ENCODE measurements at places on chromosomes 1 and 21. TPM values are rescaled to one million over a fixed set of nuclear protein-coding genes. Genes with fewer than 3 reads are reported as not detected.

USH2A gene
- total RNA-seq, result not detected

LHX4 gene
- not detected for total RNA-seq

CHIT1 gene
- total RNA-seq, result not detected

SLC16A4 gene
- total RNA-seq, result 5.5 TPM

AJAP1 gene
- 2.7 TPM for total RNA-seq

RYR2 gene
- 0.88 TPM for total RNA-seq

NPR1 gene
- 42.6 TPM for total RNA-seq

NUDT4B gene
- not detected for total RNA-seq

PPFIA4 gene
- total RNA-seq, result 0.26 TPM

CLEC20A gene
- total RNA-seq, result not detected

IL19 gene
- not detected for total RNA-seq

PTGFRN gene
- 134 TPM for total RNA-seq

CHI3L2 gene
- total RNA-seq, result not detected

- no peaks in the 10 kb centered on the region for H3K27me3 ChIP-seq
- no peak for DNase-seq
Observed at GRCh38 chr1:220767312-220768125, 19.2 kb upstream of the MTARC1 start.

DNA sequence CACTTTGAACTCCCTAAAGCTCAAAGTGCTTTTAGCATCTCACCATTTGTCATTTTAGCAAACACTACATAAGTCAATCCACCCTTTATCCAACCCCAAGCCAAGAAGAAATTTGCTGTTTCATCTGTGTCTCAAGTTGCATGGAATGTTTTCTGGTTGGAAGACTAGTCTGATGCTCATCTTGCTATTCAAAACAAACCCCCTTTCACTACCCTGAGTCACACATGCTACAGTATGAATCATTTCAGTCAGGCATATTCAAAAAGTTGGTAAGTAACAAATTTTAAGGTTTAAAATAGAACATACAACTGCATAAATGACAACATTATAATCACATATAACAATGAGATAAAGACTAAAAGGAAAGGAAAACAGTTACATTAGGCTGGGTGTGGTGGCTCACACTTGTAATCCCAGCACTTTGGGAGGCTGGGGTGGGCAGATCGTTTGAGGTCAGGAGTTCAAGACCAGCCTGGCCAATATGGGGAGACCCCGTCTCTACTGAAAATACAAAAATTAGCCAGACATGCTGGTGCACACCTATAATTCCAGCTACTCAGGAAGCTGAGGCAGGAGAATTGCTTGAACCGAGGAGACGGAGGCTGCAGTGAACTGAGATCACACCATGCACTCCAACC, 38.7 kb downstream of the DSTYK start:
- no peaks in the 10 kb centered on the region for H3K27me3 ChIP-seq
- H3K4me3 ChIP-seq, result no peak overlapping the region
- DNase-seq, result no peak
- H3K36me3 ChIP-seq, result no peaks in the 10 kb centered on the region
- H3K4me1 ChIP-seq, result no peaks in the 10 kb centered on the region

- no peaks in the 10 kb centered on the region for H3K27me3 ChIP-seq
- no peak overlapping the region for H3K4me3 ChIP-seq
- no peaks in the 10 kb centered on the region for H3K4me1 ChIP-seq
- H3K36me3 ChIP-seq, result no peaks in the 10 kb centered on the region
- DNase-seq, result no peak
Observed at GRCh38 chr1:80155371-80155770, 1148.8 kb upstream of the ADGRL4 start.

DNA sequence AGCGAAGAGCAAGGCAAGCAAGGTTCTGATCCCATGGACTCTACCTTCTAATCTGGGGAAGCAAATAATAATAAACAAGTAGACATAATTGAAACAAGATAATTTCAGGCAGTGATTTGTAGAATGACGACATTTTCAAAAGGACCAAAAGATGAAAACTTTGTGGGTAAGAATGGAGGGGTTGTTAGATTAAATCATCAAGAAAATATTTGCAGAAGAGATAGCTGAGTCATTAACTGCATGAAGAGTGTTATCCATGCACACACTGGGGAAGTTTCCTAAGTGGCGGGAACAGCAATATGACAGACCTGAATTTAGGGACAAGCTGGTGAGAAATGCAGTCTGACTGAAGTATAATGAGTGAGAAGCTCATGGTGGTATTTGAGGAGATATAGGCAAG, 583.1 kb upstream of the RGS18 start:
- no peaks in the 10 kb centered on the region for H3K36me3 ChIP-seq
- H3K4me1 ChIP-seq, result no peaks in the 10 kb centered on the region

- H3K4me3 ChIP-seq, result peak overlapping the region; percentile 50
- H3K36me3 ChIP-seq, result no peaks in the 10 kb centered on the region
- no peaks in the 10 kb centered on the region for H3K27me3 ChIP-seq
- peaks cover 5% of the 10 kb centered on the region for H3K4me1 ChIP-seq
- H3K27ac ChIP-seq, result peak overlapping the region; percentile 90
Observed at GRCh38 chr1:16235944-16236510, 956 bp downstream of the CPLANE2 start.

DNA sequence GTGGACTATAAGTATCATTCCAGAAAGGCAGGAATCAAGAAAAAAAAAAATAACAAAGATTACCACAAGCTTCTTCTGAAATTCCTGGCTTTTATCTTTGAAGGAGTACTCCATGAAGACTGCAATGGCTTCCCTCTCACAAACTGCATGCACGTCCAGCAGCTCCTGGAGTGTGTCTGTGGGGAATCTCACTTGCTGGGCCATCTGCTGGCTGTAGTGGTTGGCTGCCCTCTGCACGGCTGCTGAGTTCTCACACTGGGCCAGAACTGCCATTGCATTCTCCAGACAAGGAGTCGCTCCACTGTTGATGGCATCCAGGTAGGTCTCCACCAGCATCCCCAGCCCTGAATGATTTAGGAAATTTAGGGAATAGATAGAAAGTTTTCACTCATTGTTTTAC, 23.3 kb upstream of the GBP2 start:
- H3K4me3 ChIP-seq, result no peak overlapping the region
- H3K4me1 ChIP-seq, result no peaks in the 10 kb centered on the region
- no peaks in the 10 kb centered on the region for H3K36me3 ChIP-seq
- H3K27me3 ChIP-seq, result no peaks in the 10 kb centered on the region
- no peak overlapping the region for H3K27ac ChIP-seq

DNA sequence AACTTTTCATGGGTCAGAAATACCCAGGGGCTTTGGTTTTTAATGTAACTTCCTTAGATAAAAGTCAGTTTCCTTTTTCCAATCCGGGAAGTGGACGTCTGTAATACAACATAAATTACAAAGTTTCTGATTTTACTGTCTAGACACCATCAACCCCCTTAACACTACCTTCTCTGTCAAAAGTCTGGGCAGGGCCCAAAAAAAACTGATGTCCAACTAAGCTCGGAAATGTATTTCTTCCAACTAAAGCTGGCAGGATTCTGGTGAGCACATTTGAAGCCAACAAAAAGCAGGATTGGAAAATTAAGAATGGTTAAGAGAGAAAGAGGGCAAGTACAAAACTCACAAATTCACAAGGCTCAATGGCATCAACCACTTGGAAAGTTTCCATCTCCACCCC, 24.3 kb downstream of the DDAH1 start:
- DNase-seq, result no peak
- H3K36me3 ChIP-seq, result no peaks in the 10 kb centered on the region
- no peaks in the 10 kb centered on the region for H3K4me1 ChIP-seq

GRCh38 chr1:230575886-230576500, 66.3 kb upstream of the COG2 start:
- no peak overlapping the region for H3K4me3 ChIP-seq
- H3K4me1 ChIP-seq, result no peaks in the 10 kb centered on the region
- no peak for DNase-seq
- H3K36me3 ChIP-seq, result no peaks in the 10 kb centered on the region
- H3K27ac ChIP-seq, result no peak overlapping the region

- no peak overlapping the region for H3K4me3 ChIP-seq
- H3K36me3 ChIP-seq, result no peaks in the 10 kb centered on the region
- H3K27ac ChIP-seq, result peak overlapping the region; percentile 59
- peak; percentile 53 for DNase-seq
- H3K4me1 ChIP-seq, result peaks cover 3% of the 10 kb centered on the region
Observed at GRCh38 chr1:229114315-229114714, 156.6 kb upstream of the RAB4A start.

- no peaks in the 10 kb centered on the region for H3K4me1 ChIP-seq
- H3K36me3 ChIP-seq, result no peaks in the 10 kb centered on the region
- no peaks in the 10 kb centered on the region for H3K27me3 ChIP-seq
- H3K4me3 ChIP-seq, result no peak overlapping the region
- no peak overlapping the region for H3K27ac ChIP-seq
Observed at GRCh38 chr1:200153277-200154055, 126.0 kb downstream of the NR5A2 start.

DNA sequence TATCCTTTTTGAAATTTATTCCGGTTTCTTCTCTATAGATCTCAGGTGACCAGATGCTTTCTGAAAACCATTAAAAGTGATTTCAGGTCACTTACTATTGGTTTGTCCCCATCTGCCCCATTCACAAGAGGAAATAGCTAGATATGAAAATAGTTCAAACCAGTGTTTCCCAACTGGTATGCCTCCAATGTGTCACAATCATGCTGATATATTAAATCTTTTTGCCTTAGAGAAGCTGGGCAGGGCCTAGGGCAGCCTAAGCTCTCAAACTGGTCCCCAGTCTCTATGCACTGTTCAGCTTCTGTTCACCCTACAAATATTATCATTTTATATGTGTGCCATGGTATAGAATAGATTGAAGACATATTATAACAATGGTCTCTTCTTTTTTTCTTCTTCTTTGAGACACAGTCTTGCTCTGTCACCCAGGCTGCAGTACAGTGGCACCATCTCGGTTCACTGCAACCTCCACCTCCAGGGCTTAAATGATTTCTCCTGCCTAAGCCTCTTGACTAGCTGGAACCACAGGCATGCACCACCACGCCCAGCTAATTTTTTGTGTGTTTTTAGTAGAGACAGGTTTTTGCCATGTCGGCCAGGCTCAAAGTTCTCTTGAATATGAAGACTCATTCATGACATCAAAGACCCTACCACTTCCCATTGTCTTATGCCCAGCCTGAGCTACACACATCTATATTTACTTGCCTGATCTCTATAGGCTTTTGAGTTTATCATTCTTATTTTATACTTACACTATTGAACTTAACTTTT, 15.7 kb downstream of the PTPN22 start:
- no peaks in the 10 kb centered on the region for H3K27me3 ChIP-seq
- no peak overlapping the region for H3K4me3 ChIP-seq

DNA sequence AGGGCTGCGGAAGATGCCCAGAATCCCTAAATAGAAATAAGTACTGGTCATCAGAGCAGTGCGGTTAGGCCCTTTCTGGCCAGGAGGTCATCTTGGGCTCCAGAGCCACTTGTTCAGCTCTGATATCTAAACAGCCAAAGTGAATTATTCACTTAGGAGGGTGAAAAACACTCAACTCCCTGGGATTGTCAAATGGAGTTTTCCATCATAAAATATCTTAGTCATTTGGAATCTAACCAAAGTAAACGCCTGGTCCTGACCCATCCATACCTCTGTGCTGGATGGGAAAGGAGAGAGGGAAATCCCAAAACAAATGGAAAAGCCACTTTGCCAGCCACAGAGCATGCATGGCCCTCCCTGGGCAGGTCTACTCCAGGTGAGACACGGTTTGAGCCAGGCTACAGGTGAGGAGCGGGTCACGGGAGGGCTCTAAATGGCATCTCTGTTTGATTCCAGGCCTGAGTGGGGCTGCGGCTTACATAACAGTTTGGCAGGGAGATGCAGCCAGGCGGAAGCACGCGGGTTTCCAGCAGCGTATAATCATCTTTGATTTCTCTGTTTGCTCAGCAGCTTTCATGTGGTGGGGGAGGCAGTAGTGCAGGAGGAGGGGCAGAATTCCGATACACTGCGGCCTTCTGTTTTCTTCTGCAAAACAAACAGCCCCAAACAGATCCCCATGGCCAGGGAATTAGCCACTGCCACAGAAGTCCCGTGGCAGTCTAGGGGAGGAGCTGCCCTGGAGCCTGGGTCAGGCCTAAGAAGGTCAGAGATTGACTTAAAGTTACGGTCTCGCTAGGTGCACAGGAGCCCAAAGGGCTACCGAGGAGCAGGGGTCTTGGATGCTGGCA, 59.1 kb upstream of the ZNF648 start:
- H3K4me1 ChIP-seq, result no peaks in the 10 kb centered on the region
- H3K4me3 ChIP-seq, result no peak overlapping the region
- no peaks in the 10 kb centered on the region for H3K36me3 ChIP-seq
- H3K27me3 ChIP-seq, result no peaks in the 10 kb centered on the region

- H3K36me3 ChIP-seq, result no peaks in the 10 kb centered on the region
- H3K4me3 ChIP-seq, result no peak overlapping the region
- no peaks in the 10 kb centered on the region for H3K4me1 ChIP-seq
- H3K27ac ChIP-seq, result no peak overlapping the region
- H3K27me3 ChIP-seq, result no peaks in the 10 kb centered on the region
Observed at GRCh38 chr21:38851101-38851500, 45.4 kb downstream of the ETS2 start.

GRCh38 chr1:10161541-10162290, 48.7 kb upstream of the KIF1B start:
- peak; percentile 27 for DNase-seq
- H3K27me3 ChIP-seq, result no peaks in the 10 kb centered on the region
- no peaks in the 10 kb centered on the region for H3K36me3 ChIP-seq
- H3K4me1 ChIP-seq, result peaks cover 4% of the 10 kb centered on the region
- H3K4me3 ChIP-seq, result no peak overlapping the region

- no peak overlapping the region for H3K4me3 ChIP-seq
- H3K4me1 ChIP-seq, result no peaks in the 10 kb centered on the region
- H3K27ac ChIP-seq, result no peak overlapping the region
- no peak for DNase-seq
Observed at GRCh38 chr1:177620636-177621190, 349.1 kb downstream of the SEC16B start.

DNA sequence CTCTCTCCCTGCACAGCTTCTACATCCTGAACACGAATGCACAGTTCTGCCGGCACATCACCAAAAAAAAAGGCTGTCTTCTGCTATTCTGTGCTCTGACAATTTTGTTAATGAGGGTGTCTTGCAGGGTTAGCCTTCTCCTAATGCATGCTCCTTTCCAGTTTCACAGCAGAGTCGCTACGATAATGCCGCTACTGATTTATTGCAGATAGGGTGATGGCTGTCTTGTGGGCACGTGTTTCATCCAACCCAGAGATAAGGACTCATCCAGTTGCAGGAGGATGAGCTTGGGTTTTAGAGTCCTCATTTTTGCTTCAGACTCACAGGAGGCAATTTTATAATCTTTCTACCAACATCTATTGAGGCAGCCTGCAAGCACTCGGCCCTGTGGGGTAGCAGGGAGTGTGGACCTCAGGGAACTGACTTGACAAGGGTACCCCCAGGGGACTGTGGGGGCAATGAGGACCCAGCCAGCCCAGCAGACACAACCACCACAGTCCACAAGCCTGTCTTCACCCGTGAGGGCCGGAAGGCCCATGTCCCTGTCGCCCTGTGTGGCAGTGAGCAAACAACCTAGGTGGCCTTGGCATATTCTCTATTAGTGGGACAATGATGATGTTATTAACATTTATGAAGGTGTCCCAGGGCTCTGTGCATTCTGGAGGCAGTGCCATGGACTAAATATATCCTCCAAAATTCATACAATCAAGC, 15.4 kb upstream of the UTS2 start:
- H3K4me1 ChIP-seq, result no peaks in the 10 kb centered on the region
- no peaks in the 10 kb centered on the region for H3K36me3 ChIP-seq
- no peaks in the 10 kb centered on the region for H3K27me3 ChIP-seq
- DNase-seq, result no peak
- H3K4me3 ChIP-seq, result no peak overlapping the region

GRCh38 chr1:225471453-225472301, 43.8 kb upstream of the LBR start:
- no peaks in the 10 kb centered on the region for H3K27me3 ChIP-seq
- peak; percentile 12 for DNase-seq
- H3K4me1 ChIP-seq, result no peaks in the 10 kb centered on the region
- no peaks in the 10 kb centered on the region for H3K36me3 ChIP-seq

- H3K27me3 ChIP-seq, result no peaks in the 10 kb centered on the region
- peak; percentile 31 for DNase-seq
- H3K4me3 ChIP-seq, result peak overlapping the region; percentile 49
Observed at GRCh38 chr1:65265651-65266351, 43.5 kb upstream of the DNAJC6 start.
